Fibroblast of skin of scalp (primary cell): ENCODE measurements at places on chromosomes 3 and 15.

DNA sequence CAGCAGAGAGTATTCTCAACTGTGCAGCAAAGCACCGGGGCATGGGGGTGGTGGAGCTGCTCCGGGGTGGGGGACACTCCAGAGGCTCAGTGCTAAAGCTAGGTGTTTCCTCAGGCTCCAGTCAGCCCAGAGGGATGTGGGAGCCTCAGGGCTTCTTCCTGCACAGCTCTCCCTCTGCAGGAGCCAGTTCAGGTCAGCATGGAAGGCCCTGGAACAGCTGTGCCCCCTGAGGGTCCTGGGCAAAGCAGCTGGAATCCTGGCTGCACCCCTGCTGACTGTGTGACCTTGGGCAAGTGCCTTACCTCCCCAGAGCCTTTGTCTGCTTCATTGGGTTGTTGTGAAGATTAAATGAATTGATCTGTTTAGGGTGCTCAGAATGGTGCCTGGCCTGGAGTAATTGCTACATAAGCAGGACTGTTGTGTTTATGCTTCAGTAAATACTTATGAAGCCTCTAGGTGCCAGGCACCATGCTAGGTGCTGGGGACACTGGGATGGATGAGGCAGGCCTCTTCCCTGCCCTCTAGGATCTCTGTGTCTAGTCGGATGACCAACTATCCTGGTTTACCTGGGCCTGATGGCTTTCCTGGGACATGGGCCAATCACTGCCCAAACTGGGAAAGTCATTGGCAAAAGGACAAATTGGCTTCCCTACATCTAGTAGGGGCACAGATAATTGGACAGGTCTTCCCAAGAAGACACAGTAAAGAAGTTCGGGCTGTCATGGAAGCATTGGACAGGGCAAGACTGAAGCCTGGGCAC, 64.2 kb upstream of the LCTL start:
- no peak for DNase-seq

GRCh38 chr15:64653757-64654156, 121.6 kb downstream of the RBPMS2 start:
- peak; percentile 22 for DNase-seq

GRCh38 chr15:47773143-47773542, 55.8 kb downstream of the SEMA6D start:
- DNase-seq, result no peak

DNA sequence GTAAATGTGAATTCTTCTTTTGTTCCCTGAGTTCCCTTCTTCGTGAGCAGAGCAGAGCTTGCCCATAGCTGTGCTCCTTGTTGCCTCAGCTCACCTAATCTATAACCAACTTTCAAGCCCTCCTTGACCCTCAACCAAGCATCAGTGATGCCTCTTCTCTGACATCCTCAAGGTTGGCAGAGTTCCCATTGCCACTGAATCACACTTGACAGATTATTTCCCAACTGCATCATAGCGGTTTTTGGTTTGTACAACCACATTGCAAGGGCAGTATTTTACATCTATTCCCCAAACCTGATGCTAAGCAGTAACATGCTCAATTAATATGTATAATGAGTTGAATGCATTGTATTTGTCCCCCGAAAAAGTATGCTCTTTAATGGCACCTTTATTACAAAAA, 133.0 kb upstream of the SNTN start:
- peak; percentile 38 for DNase-seq
